ENCODE measurements at places on chromosomes 5 and 9. TPM values are rescaled to one million over a fixed set of nuclear protein-coding genes. Genes with fewer than 3 reads are reported as not detected.
A peak's percentile ranks its signal among the peaks of the same experiment; 100 is the strongest.

- H3K27ac ChIP-seq: no peak overlapping the region
- H3K4me1 ChIP-seq: no peaks in the 10 kb centered on the region
- DNase-seq: no peak
- H3K36me3 ChIP-seq: no peaks in the 10 kb centered on the region
- H3K4me3 ChIP-seq: no peak overlapping the region
- no peaks in the 10 kb centered on the region for H3K27me3 ChIP-seq
These were observed 93.0 kb upstream of the COL5A1 start for GRCh38 chr9:134548618-134549017.

SIGMAR1 gene
- 55.5 TPM for total RNA-seq

GABRB2 gene
- total RNA-seq: not detected

DNA sequence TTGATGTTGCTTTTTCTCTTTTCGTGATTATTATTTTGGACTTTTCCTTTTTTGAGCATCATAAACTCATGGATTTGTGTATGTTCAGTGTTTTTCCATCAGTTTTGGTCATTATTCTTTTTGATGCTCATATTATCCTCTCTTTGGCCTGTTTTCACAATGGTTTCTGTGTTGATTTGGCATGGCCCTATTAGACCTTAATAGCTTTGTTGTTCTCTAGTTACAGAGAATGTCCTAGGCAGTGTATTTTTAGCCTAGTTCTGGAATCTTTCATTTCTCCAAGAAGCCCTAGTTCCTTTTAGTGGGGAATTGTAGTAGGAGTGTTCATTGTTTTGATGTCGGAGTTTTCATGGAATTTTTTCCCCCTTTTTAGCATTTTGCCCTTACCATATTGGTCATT lies 41.3 kb upstream of the ROPN1L start:
- peaks cover 16% of the 10 kb centered on the region for H3K4me1 ChIP-seq
- H3K27ac ChIP-seq: no peak overlapping the region
- H3K27me3 ChIP-seq: no peaks in the 10 kb centered on the region
- peaks cover 57% of the 10 kb centered on the region for H3K36me3 ChIP-seq
- DNase-seq: no peak
- no peak overlapping the region for H3K4me3 ChIP-seq

DNA sequence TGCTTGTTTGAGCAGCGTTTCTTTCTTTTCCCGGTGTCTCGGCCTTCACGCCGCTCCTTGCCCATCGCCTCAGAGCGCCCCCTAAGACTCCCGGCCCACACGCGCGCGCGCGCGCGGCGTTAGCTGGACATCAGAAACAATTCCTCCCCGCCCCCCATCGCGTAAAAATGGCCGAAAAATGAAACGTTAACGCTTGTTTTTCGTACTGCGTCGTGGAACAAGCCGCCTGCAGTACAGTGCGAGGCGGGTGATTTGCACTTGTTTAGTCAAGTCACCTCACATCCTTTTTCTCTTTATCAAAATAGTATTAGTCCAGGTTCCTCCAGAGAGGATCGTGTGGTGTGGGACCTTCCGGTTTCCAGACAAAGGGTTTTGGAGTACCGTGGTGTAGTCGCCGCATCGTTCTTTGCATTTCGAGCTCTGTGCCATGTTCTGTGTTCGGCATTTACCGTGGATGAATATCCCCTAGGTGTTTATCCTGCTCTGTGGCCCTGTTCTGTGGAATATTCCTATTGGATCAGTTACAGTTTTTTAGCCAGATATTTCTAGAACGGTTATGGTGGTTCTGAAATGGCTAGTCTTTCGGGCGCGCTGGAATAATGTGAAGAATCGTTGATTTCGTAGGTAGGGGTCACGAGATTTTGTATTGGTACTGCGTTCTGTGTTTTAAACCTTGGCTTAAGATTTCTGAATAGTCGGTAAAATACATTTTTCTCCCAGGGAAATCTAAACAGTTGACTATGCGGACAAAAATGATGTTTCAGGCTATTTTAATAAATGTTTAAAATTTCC lies 1.0 kb downstream of the MATR3 start:
- peak overlapping the region; percentile 95 for H3K4me3 ChIP-seq
- peak overlapping the region; percentile 98 for H3K27ac ChIP-seq
- peaks cover 29% of the 10 kb centered on the region for H3K36me3 ChIP-seq

ENG gene
- total RNA-seq: 14.1 TPM

CD180 gene
- 0.88 TPM for total RNA-seq

DNA sequence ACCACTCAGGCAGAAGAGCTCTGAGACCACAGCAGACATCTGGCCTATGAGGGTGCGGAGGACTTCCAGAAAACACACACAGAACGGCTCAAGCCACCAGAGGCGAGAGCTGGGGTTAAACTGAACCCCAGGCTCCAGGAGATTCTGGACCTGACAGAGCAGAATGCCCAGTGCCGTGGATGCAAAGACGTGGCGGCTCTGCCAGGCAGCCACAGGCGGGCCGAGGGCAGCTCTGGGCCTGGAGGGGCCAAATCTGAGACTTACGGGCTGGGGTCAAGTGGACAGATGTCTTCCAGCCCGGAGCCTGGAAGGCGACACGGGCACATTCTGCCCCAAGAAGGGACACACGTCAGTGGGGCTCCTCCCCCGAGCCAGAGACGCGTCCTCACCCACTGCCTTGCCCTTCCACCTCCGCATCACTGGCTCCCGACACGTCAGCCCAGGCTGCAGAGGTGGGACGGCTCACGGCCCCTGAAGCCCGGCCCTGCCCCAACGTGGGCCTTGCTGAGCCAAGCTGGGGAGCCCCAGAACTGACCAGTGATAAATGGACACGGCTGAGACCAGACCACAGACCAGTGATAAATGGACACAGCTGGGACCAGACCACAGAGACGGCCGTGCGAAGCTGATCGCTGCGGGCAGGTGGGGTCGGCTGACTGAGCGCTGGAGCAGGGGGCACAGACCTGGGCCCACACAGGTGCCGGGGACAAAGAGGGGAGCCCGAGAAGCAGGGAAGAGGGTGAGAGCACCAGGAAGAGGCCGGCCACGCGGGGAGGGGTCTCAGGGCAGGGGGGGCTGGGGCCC lies 40.9 kb upstream of the NSMF start:
- peaks cover 5% of the 10 kb centered on the region for H3K4me1 ChIP-seq
- H3K27me3 ChIP-seq: no peaks in the 10 kb centered on the region
- H3K4me3 ChIP-seq: no peak overlapping the region
- DNase-seq: no peak
- H3K27ac ChIP-seq: no peak overlapping the region

DNA sequence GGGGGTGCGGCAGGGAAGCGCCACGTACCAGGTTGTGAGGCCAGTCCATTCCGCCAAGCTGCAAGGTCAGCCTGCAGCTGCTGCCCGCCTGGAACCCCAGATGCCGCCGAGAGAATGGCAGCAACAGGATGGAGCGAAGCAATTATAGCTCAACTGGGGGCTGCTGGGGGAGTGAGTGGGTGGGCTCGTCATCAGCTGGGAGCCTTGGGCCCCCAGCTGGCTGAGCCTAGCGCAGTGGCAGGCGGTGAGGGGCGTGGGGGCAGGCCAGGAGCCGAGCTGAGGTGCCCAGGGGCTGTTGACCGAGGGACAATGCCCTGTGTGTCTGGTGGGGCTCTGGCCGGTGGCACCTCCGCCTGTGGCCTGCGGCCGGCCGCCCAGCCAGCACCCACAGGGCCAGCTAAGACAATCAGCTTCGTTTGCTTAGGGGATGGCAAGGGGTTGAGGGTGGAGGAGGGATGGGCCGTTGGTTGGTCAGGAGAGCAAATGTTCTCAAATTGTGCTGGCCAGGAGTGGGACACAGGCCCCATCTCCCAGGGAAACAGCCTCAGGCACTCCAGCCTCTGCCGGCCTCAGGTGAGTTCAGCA lies at the start of gene IL17B:
IL17B (minus strand) TSS at position 116 of the 585 bp plus-strand sequence; CDS start at position 49, 67 bp downstream.
- no peaks in the 10 kb centered on the region for H3K4me1 ChIP-seq
- H3K36me3 ChIP-seq: no peaks in the 10 kb centered on the region
- peaks cover 1% of the 10 kb centered on the region for H3K27me3 ChIP-seq
- no peak within 1 kb of the TSS for H3K27ac ChIP-seq
- no peak within 1 kb of the TSS for H3K4me3 ChIP-seq

PDCD1LG2 gene
- total RNA-seq: 4.1 TPM

DNA sequence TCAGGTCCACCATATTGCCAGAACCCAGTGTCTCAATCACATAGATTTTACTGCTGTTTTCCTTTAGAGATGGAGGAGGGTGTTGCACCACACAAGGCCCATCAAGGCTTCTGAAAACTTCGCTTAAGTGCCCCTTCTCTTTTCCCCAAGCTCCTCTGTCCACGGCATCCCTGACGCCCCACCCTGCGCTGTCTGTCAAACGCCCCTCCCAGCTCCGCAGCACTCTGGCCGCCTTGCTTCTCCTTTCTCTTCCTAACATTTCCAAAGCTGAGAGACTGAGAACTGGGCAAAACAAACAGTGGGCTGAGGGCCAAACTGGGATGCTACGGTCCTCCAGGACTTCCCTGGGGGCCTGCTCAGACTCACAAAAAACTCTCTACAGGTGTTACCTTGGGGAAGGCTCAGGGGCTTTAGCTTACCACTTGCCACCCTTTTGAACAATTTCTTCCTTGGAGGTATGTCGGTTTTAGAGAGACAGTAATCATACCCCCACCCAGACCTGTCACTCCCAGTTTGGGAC lies 28.3 kb upstream of the ERGIC1 start:
- no peak overlapping the region for H3K4me3 ChIP-seq
- peaks cover 2% of the 10 kb centered on the region for H3K27me3 ChIP-seq
- no peak for DNase-seq
- peaks cover 16% of the 10 kb centered on the region for H3K4me1 ChIP-seq
- H3K36me3 ChIP-seq: peaks cover 3% of the 10 kb centered on the region

DNA sequence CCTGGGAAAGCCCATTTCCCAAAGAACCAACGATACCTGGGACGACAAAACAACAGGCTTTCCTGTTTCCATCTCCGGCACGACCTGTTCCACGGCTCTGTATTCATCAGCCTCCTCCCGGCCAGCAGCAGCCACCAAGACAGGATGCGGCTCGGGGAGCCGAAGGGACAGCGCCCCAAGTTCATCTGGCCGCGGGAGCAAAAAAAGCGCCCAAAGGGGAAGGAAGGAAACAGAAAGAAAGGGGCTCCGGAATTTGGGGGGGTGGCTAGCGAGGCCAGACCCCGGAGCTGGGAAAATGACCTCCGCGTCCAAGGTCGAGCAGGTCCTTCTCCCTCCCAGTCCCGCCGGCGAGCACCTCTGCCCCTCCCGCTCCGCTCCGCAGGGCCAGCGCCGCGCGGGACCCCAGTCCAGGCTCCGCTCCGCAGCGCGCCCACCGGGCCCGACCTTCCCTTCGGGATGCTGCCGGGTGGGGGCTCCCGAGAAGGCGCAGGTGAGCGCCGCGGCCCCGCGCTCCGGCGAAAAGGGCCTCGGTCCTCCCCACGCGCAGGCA lies 608 bp downstream of the ELOVL7 start:
- H3K36me3 ChIP-seq: no peaks in the 10 kb centered on the region
- H3K27me3 ChIP-seq: peaks cover 61% of the 10 kb centered on the region
- peak overlapping the region; percentile 74 for H3K4me3 ChIP-seq
- H3K27ac ChIP-seq: no peak overlapping the region

DNA sequence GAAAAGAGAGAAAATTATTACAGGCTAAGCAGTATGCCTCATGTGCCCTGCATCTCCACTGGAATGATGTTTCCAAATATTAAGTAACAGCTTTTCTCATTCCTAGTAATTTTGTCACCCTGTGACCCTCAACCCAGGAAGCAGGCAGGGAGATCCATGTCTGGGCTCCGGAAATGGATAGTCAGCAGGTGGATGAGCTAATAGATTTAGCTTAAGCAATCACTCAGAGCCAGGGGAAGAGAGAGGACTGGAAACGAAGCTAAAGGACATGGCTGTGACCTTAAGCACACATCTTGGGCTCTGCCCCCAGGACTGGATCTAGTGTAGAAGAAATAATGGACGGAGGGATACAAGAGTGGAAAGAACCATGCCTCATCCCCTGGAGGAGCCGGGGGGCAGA lies 89.5 kb downstream of the ARSB start:
- no peak overlapping the region for H3K27ac ChIP-seq
- no peak for DNase-seq
- H3K27me3 ChIP-seq: no peaks in the 10 kb centered on the region
- peaks cover 4% of the 10 kb centered on the region for H3K36me3 ChIP-seq

SH3GL2 gene
- total RNA-seq: not detected

GRCh38 chr9:129391221-129391661 lies 213.2 kb upstream of the IER5L start:
- no peaks in the 10 kb centered on the region for H3K4me1 ChIP-seq
- H3K27ac ChIP-seq: no peak overlapping the region
- H3K4me3 ChIP-seq: no peak overlapping the region
- peaks cover 10% of the 10 kb centered on the region for H3K27me3 ChIP-seq

GRCh38 chr5:16453609-16454008 lies 12.0 kb downstream of the ZNF622 start:
- no peak overlapping the region for H3K4me3 ChIP-seq
- H3K36me3 ChIP-seq: peaks cover 82% of the 10 kb centered on the region
- peaks cover 31% of the 10 kb centered on the region for H3K4me1 ChIP-seq
- H3K27me3 ChIP-seq: no peaks in the 10 kb centered on the region
- no peak overlapping the region for H3K27ac ChIP-seq
- DNase-seq: no peak

PCDHB7 gene
- total RNA-seq: not detected
